CD4-positive, alpha-beta T cell treated with Interleukin-12 subunit alpha and Interleukin-12 subunit beta, for 1 hour (primary cell): ENCODE measurements at places on chromosomes 11 and 22.

DNA sequence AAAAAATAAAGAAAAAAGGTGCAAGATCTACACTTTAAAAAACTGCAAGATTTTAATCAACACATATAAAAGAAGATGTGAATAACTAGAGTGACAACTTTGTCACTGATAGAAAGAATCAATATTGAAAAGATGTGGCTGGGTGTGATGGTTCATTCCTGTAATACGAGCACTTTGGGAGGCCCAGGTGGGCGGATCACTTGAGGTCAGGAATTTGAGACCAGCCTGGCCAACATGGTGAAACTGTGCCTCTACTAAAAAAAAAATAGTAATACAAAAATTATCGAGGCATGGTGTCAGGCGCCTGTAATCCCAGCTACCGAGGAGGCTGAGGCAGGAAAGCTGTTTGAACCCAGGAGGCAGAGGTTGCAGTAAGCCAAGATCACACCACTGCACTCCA, 21.0 kb upstream of the FBLN1 start:
- DNase-seq: no peak

GRCh38 chr11:2100361-2101170, 38.6 kb downstream of the IGF2 start:
- DNase-seq: no peak

DNA sequence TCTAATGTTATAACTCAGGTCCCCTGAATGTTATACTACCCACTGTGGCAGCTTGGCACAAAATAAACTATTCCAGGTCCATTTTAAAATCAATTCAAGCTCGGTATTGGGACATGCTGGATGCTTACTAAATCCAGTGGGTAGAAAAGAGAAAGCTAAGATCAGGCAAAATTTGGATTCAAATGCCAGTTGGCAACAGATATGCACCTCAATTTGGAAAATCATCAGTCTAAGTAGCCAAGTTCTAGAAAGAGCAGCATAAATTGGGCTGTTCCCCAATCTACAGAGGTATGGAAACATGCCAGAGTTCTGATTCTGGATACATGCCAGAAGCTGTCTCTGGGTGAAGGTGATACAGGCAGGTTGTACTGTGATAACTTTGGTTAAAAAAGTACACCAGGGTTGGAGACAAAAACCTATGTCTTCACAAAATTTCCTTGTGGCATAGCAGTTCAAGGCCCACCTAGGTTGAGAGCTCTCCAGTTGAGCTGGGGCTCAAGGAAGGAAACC, 427.8 kb downstream of the LRRC4C start:
- DNase-seq: no peak

GRCh38 chr22:30013201-30013600, 67.1 kb upstream of the HORMAD2 start:
- no peak for DNase-seq

- DNase-seq: no peak
These were observed 542 bp downstream of the GCAT start for GRCh38 chr22:37808294-37808657.

- peak; percentile 62 for DNase-seq
These were observed 12.0 kb downstream of the UPK3A start for GRCh38 chr22:45296628-45297297.

DNA sequence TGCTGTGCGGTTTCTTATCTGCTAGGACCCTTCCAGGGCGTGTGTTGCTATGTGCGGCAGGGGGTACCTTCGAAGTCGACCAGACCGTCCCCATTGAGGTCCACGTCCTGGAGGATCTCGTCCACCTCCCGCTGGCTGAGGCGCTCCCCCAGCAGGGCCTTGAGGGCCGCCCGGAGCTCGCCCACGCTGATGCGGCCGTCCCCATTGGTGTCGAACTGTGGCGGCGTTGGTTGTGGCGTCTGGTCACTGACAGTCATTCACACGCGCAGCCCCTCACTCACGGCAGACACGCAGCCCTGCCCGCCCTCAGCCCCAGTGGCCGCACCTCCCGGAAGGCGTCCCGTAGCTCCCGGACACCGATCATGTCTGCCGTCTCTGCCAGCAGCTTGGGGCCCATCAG, 3.5 kb downstream of the CABP2 start:
- no peak for DNase-seq

- DNase-seq: no peak
These were observed 28.7 kb downstream of the MOB2 start for GRCh38 chr11:1457856-1458255.
